ENCODE measurements at places on chromosomes 7 and 10.

DNA sequence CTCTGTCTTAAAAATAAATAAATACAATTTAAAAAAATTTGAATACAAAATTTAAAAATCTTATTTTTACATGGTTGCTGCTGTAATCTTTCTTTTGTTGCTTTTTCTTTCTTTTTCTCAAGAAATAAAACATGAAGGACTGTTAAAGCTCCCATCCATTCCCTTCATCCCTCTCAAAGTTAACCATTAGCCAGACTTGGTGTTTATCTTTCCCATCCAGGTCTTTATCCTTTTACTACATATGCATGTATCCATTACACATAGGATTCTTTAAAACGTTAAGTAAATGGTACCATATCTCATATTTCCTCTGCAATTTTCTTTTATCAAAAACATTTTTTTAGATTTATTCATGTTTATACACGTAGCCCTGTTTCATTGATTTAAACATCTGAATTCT is 70.1 kb downstream of the CREB3L2 start:
- no peak for DNase-seq

DNA sequence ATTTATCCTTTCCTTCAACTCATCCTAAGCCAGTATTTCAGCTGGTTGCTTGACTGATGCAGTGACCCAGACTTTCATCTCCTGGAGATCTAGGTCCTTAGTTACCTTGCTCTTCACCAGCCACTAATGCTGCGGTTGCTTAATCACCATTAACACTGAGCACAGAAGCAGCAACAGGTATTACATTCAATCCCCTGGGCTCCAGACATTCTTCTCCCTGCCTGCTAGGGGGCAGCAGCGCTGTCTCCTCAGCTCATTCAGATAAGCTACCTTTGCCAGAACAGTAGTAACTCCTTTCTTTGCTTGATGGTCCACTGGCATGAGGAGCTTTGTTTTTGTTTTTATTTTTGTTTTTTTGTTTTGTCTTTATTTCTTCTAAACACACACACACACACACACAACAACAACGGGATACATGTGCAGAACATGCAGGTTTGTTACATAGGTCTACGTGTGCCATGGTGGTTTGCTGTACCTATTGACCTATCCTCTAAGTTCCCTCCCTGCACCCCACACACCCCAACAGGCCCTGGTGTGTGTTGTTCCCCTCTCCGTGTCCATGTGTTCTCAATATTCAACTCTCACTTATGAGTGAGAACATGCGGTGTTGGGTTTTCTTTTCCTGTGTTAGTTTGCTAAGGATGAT is 1043.2 kb upstream of the C7orf33 start:
- DNase-seq = no peak

DNA sequence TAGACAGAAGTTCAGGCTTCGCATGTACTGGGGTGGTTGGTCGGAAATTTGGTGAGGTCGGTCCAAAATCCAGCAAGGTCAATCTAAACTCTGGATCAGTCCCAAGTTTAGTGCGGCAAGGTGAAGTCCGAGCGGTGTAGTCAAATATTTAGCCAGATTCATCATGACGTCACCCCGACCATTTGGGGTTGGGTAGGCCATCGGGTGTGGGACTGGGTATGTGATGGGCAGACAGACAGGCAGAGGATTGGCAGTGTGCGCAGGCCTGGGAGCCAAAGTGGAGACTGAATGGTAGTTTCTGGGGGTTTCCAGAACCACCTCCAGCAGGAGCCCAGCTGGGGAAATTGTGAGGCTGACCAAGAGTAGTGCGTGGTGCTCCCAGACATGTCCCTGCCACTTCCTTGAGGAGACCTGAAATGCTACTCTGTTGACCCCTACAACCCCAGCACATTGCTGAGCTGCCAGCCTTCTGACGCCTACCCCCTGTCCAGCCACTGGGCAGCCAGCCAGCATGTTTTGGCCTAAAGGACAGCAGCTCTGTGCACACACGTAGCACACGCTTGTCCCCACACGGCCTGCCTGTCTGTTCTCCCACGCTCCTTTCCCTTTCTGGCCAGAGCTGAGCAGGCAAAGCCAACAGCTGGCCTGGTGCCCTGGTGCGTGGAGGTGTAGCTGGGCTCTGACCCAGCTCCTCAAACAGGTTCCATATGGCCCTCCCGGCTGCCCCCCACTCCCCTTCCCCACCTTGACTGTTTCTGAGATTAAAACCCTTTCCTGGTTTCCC is 55.9 kb downstream of the FAM241B start:
- no peak for DNase-seq

GRCh38 chr10:121276046-121276445 is 322.2 kb downstream of the FGFR2 start:
- DNase-seq = no peak

GRCh38 chr7:37531225-37531624 is 82.6 kb upstream of the ELMO1 start:
- DNase-seq = no peak

- DNase-seq = no peak
Observed at GRCh38 chr7:97006055-97006815, 882 bp downstream of the DLX6 start.

DNA sequence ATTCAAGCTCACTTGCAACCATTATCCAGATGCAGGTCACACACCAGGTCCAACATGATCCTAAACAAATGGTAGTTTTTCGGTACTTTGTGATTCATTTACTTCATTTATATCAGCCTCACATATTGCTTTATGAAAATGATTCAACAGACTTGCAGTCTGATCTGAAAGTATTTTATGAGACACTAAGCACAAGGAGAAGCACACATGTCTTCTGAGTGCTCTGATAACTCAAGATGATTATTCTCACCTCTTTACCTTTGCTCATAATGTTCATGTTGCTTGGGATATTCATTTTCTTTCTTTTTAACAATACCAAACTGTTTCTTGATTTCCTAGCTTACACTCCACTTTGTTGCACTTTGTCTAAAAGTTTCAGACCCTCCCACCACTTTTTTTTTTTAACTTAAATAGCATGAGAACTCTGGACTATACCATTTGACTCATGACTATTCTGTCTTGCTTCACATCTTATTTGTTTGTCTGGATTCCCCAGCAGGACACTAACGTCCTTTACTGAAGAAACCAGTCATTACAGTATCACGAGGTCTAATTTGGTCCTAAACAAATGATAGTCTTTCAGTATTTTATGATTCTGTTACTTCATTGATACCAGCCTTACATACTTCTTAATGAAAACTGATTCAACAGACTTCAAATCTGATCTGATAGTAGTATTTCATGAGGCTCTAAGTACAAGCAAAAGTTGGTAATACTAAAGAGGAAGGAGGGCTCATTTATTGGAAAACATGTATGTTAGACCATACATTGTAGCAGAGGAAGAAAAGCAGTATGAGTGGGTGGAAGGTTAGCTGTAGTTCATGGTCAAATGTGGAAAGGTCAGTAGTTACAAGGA is 171.8 kb upstream of the AHR start:
- no peak for DNase-seq

GRCh38 chr7:138713191-138713590 is 12.0 kb upstream of the SVOPL start:
- no peak for DNase-seq

DNA sequence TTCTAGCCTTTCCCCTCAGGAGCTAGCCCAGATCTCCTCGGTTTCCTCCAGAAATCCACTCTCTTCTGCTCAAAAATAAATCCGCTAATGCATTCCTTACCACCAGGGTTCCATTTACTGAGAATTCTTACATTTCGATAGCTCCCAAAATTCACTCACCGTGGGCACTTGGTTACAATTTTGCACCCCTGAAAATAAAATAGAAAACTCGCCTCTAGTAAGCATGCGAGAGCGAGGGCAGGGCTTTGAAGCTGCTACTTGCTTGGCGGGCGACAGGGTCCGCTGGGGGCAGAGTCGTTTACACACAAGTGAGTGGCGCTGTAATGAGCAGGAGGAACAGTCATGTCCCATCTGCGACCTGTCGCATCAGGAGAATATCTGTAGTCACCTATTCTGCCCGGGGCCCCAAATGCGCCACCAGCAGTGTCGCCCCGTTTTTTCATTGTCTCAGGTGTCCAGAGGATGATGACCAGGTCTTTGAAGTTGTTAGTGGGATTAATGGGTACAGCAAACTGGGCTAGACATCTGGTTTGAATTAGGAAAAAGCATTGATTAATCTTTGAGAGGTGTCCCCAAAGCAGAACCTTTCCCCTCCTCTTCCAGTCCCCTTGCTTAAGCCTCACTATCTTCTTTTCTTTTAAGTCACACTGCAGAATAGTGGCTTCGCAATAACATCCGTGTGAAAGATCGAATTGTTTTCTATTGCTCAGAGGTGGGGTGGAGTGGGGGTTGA is 1.2 kb upstream of the MEOX2 start:
- DNase-seq = no peak

DNA sequence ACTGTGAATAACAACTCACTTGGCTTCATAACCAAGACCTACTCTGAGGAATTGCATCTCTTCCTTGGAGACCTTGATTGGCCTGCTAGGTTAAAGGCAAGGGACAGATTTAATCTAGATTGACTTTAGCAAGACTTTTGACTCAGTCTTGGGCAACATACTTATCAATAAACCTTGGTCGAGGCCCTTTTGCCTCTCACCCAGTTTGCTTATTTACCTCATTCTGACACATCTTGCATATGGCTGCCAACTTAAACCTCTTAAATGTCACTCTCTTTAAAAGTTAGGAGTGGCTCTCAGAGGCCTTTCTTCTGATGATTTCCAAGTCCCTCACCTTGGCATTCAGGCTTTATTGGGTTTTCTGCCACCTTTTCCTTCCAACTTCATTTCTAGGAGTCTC is 124.5 kb downstream of the BAMBI start:
- no peak for DNase-seq

DNA sequence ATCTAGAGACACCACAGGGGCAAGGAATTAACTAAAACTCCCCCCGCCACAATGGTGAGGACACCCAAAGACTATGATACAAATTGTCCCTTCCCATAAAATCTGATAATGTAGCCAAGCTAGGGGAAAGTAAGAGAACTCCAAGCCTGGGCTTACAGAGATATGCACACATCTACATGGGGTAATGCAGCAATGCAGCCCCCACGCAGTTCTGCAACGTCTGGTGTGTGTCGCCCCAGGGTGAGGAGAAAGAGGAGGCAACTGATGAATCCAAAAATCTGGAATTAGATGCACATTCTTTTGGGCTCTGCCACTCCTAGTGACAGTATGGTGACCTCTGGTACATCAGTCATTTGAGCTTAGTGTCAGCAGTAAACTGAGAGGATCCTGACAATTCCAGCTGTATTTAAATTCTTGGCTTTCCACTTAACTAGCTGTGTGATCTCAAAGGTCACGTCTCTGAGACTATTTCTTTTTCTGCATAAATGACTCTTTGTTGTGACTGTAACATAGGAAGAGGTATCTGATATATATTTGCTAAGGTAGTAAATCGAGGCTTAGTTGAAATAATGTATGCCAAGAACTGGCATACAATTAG is 51.5 kb downstream of the PIP4K2A start:
- no peak for DNase-seq

DNA sequence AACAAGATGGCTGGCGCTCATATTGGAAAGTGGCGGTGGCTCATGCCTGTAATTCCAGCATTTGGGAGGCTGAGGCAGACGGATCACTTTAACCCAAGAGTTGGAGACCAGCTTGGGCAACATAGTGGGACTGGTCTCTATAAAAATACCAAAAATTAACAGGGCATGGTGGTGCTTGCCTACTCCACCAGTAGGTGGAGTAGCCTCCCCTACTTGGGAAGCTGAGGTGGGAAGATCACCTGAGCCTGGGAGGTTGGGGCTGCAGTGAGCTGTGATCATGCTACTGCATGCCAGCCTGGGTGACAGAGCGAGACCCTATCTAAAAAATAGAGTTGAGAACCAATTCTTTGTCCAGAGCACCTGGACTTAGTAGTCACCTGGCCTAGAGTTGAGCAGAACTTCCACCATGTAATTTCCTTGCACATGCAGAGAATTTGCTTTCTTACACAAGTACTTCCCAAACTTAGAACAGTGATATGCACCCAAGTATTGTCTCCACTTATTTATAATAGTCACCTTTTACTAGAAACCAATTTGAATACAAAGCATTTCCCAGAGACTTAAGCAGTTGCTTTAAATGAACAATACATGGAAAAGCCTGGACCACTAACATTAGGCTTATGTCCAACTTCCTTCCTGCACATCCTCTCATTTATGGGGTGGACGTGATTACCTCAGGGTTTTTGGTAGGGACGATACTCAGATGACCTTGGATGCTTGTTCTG is 15.9 kb downstream of the LAMB4 start:
- DNase-seq = no peak

- DNase-seq = no peak
Observed at GRCh38 chr10:90960355-90960814, 39.5 kb upstream of the ANKRD1 start.

- DNase-seq = no peak
Observed at GRCh38 chr7:135980012-135980551, 2.9 kb upstream of the MTPN start.

- DNase-seq = no peak
Observed at GRCh38 chr10:118595598-118596425, at the start of gene PRLHR. Gene PRLHR (minus strand): TSS chr10:118595648. CDS start chr10:118595244, 404 bp downstream.

GRCh38 chr7:107631588-107632491 is 28.8 kb upstream of the SLC26A4 start:
- DNase-seq = no peak

- DNase-seq = no peak
Observed at GRCh38 chr10:29144126-29144525, 144.7 kb upstream of the LYZL1 start.
